Activated T-cell treated with anti-CD3 and anti-CD28 coated beads, Interleukin-2, amount 50 U/mL, for 72 hours (primary cell): ENCODE measurements at places on chromosomes 6 and 20.

GRCh38 chr6:105968603-105969333 is 117.4 kb upstream of the PRDM1 start:
- no peak for DNase-seq

GRCh38 chr6:110055387-110055735 is 77.2 kb downstream of the GPR6 start:
- DNase-seq, result no peak

DNA sequence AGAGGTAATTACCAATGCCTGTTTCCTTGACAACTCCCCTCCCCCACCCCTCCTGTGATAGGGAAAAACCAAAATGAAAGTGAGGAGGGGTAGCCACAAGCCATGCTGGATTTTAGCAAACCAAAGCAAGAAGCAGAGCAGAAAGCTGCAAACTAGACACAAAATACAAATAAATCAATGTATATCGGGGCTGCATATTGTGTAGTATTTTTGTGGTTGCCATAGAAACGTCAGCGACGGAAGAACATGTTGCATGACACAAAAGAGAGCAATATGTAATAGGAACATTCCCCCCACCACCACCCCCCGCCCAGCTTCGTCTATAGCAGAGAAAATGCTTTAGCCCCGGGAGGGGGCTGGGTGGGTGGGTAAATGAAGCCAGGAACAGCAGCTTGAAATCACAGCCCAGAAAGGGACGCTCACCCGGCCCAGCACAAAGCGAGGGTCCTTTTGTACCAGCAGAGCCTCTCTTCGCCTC is 548 bp downstream of the AGPAT4 start:
- DNase-seq, result peak; percentile 15

DNA sequence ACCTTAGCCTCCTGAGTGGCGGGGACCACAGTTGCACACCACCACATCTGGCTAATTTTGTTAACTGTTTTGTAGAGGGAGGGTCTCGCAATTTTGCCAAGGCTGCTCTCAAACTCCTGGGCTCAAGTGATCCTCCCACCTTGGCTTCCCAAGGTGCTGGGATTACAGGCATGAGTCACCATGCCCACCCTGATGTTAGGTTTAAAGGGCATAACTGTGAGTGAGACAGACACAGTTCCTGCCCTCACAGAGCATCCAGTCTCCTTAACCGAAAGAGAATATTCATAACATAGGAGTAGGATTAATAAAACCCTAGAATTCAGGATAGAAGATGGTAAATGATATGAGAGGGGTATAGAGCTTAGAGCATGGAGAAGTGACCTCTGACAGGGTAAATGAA is 3.1 kb upstream of the SPATA2 start:
- DNase-seq, result no peak

DNA sequence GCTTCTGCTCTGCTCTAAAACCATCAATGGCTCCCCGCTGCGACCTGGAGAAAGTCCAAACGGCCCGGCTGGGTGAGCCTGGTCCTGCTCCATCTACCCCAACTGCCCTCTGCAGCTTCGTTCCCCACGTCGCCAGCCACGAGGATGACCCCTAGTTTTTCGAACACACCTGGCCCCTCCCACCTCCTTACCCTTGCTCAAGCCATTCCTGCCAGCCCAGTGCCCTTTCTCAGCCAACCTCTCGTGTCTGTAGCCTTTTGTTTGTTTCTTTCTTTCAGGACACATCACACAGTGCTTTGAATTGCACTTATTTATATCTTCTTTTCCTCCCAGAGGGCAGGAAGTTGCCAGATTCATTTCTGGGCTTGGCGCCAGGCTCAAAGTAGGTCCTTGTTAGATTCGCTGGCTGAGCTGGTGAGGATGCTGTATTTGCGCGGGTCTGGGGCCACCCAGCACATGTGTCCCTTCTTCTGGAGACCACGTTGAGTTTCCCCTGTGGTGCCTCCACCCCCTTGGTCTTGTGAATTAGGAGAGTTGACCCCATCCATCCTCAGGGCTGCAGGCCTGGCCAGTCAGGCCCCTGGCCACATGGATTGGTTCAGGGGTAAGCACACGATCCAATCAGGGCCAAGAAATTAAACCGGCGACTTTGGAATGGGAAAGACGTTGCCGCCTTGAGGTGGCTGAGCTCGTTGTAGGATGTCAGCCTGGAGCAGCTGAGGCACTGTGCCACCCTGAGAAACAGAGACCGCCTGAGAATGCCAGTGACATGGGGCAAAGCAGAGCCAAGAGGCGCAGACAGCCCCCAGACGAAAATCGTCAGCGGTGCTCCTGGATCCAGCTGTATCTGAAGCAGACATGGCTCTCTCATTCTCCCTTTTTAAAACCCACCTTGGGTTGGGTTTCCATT is 156.0 kb downstream of the CEBPB start:
- DNase-seq, result no peak

- no peak for DNase-seq
Observed at GRCh38 chr20:23820493-23820892, 6.0 kb downstream of the CST2 start.

- DNase-seq, result no peak
Observed at GRCh38 chr6:31927242-31927862, at the start of gene C2. Gene C2 (plus strand): TSS chr6:31927717. CDS start chr6:31927753, 36 bp downstream.

- DNase-seq, result no peak
Observed at GRCh38 chr6:89986650-89987074, 92.4 kb downstream of the GJA10 start.

DNA sequence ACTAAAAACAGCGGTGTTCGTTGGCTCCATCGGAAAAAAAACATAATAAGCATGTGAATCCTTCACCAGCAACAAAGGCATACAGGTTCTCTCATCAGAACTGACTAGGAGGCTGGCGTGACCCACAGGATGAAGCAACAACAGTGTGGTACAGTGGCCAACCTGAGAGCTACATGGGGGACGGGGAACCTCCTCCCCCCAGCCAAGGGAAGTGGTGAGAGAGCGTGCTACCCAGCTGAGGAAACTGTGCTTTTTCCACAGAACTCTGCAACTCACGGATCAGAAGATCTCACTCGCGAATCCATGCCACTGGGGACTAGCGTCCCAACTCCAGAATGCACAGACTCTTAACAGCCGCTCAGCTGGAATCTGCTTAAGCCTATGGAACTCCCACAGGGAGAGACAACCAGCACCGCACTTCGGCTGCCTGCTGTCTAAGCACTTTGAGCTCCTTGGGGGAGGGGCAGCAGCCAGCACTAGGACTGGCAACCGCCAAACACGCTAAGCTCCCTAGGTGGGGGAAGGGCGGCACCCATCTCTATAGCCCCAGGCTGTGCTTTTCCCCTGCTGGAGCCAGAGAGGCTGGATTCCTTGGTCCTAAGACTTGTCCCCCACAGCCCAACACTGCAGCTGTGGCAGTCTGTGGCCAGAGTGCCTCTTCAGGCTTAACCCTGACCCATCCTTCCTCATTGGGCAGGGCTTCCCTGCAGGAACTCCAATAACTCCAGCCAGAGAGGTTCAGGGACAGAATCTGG is 538.3 kb upstream of the BTBD3 start:
- DNase-seq, result no peak

GRCh38 chr6:14665827-14666724 is 548.5 kb downstream of the CD83 start:
- peak; percentile 86 for DNase-seq

- DNase-seq, result no peak
Observed at GRCh38 chr6:133958791-133959190, 5.8 kb downstream of the TBPL1 start.

DNA sequence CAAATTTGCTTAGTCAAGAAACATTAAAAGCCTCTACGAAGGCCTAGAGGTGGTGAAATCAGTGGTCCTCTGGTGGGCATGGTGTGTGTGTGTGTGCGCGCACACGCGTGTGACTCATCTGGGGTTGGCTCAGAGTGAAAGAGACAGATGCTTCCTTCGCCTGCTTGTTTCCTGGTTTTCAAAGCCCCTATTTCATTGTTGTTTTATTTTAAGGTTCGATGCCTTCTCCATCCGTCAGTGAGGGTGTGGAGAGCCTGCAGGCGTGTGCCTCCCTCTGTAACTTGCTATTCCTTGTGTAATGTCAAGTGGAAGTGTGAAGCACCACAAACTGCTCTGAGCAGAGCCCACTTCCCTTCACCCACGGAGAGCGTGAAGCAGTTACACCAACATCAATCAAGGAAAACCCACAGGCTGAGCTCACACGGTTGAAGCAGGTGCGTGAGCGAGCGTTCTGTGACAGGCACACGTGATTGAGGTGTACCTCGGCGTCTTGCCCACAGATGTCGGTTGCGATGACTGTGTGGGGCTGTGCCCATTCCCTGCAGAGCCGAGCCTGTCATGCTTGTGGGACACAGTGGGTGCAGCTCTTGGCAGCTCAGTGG is 233.9 kb downstream of the PRL start:
- peak; percentile 87 for DNase-seq

GRCh38 chr6:158290659-158291058 is 21.6 kb upstream of the TULP4 start:
- peak; percentile 76 for DNase-seq

DNA sequence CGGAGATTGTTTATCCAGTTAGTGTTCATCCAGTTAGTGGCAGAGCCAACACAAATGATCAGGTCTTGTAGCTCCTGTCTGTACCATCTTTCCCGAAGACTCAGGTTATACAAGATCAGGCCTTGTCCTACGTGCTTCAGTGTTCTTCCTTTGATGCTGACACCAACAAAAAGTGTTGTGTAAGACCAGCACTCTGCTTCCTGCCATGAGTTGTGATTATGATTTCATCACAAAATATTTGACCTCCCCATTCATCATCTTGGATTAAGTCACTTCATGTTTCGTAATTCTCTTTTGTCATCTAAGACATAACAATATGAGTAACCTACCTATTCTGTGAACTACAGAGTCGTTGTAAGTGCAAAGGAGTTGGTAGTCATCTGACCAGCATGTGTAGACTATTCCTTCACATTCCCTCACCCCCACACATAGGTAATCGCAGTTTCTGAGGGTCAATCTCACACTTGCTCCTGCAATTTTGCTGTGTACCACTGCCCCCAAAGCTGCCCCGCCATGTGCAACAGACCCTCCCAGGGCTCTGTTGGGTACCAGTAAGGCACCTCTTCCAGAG is 135.6 kb upstream of the SLC22A23 start:
- DNase-seq, result no peak

GRCh38 chr6:155351273-155352129 is 37.2 kb upstream of the TFB1M start:
- no peak for DNase-seq

DNA sequence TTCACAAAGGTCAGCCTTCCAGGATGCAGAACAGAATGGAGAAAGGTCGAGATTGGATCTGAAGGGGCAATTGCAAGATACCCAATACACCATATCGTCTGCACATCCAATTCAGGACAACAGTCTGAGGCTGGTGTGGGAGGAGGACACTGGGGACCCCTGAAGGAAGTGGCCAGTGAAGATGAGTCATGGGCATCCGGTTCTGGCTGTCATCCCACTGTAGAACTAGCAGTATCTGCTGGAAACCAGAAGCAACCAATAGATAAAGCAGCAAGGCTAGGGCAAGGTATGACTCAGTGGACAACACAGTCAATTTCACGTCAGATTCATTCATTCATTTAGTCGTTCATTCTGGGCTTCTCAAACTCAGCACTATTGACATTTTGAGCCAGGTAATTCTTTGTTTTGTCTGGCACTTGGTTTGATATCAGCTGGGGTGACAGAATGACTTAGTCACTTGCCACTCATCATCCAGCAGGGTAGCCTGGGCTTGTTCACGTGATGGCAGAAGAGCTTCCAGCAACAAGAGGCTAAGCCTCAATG is 30.3 kb upstream of the SHLD1 start:
- peak; percentile 20 for DNase-seq

- no peak for DNase-seq
Observed at GRCh38 chr20:25049261-25050060, 8.5 kb downstream of the ACSS1 start.

GRCh38 chr6:157161912-157162311 is 161.4 kb downstream of the TMEM242 start:
- DNase-seq, result no peak

DNA sequence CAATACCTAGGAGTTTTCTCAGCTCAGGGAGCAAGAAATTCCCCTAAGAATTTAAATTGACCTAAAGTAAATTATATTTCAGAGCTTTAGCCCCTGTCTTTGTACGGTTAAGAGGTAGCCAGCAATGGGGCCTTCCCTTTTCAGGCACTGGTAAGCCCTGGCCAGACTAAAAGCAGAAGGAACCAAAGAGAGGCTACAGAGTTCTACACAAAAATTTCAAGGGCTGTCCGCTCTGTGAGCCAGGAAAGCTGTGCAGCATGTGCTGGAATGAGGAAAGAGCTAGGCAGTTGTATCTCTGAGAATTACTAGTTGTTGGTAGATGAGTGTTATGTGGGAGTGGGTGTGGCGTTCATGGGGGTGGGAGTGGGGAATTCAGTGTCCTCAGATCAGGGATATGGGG is 96.3 kb upstream of the MAFB start:
- no peak for DNase-seq

DNA sequence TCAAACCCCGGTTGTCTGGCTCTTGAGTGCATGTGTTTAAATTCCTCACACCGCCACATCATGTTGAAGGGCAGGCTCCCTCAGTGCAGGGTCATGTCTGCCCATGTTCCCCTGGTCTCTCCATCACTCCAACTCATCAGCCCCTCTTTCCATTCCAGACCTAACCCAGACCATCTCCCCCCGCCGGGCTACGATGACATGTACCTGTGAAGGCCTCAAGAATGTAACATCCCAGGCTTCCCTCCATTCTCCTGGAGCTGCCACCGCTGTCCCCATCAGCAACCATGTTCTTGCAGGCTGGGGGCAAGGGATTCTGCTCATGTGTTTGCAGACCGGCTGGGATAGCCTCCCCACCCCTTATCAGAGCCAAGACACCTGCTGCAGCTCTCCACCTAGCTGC is 19.9 kb downstream of the TMEM74B start:
- no peak for DNase-seq

DNA sequence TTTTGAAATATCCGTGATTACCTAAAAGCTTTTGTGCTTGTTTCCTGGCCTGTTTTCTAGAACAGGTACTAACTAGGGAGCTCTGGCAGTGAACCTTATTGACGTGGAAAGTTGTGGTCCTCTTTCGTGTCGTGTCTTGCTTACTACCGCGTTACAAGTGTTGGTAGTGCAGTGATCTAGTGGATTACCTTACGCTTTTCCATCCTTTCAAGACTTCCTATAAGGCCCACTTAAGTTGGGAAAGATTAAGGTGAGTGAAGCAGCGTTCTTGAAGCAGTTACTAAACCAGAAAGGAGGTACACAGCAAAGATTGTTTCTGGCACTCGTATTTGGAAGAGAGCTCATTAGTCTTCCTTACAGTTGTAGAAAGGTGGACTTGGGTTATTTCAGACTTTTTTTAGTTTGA is 1.9 kb downstream of the PNRC1 start:
- peak; percentile 19 for DNase-seq

DNA sequence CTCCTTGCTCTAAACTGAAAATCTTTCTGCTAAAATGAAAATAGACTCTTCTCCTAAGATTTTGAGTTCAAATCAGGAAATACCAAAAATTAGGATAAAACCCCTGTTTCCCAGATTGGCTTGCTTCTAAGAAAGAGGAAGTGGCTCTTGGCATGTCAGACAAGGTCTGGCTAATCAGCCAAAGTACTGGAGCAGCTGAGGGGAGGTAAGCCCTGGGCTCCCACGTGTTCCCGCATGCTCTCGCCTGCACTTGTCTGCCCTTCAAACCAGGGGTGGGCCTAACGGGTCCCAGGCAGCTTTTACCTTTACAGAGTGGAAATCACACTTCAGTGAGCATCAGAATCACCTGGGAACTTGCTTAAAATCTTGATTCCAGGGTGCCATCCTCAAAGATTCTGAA is 43.2 kb upstream of the GABRR1 start:
- DNase-seq, result no peak
